ENCODE measurements at places on chromosomes 3 and 15.
A peak's percentile ranks its signal among the peaks of the same experiment; 100 is the strongest.

GRCh38 chr15:27358751-27359434 lies 387.9 kb downstream of the GABRG3 start:
- no peak for DNase-seq

GRCh38 chr3:43879166-43879565 lies 188.4 kb downstream of the ABHD5 start:
- DNase-seq = no peak

DNA sequence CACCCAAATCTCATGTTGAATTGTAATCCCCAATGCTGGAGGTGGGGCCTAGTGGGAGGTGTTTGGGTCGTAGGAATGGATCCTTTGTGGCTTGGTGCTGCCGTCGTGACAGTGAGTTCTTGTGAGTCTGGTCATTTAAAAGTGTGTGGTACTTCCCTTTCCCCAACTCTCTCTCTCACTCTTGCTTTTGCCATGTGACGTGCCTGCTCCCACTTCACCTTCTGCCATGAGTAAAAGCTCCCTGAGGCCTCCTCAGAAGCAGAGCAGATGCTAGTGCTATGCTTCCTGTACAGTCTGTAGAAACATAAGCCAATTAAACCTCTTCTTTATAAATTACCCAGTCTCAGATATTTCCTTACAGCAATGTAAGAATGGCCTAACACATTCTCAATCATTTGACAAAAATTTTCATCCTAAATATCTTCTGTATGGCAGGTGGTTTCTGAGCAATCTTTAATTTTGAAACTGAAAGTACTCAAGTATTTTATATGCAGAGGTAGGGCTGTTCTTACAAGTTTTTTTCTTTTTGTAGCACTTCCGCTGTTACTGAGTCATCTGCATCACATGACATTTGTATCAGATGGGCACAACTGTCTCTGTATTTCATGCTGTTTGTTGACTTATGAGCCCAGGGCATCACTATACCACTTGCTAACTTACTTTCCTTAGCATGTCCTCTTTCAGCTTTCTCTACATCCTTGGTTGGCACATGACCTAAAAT lies 8.8 kb downstream of the RPL39L start:
- no peak for DNase-seq

DNA sequence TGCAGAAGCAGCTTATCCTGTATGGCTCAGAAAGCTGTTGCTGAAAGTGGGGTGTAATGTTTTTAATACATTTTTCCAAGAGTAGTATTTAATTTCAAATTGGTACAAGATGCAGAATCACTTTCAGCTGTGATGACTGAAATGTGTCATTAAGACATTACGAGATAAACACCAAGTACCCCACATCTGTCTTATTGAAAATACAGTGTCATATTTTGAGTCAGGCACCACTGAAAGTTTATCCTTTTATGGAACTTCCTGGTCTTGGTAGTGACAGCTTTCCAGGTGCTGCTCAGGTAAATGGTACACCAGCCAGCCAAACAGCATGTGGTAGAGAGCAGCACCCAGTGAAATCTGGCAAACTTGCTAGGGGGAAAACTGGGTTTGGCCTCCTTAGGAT lies 16.9 kb downstream of the ASTE1 start:
- DNase-seq = no peak

DNA sequence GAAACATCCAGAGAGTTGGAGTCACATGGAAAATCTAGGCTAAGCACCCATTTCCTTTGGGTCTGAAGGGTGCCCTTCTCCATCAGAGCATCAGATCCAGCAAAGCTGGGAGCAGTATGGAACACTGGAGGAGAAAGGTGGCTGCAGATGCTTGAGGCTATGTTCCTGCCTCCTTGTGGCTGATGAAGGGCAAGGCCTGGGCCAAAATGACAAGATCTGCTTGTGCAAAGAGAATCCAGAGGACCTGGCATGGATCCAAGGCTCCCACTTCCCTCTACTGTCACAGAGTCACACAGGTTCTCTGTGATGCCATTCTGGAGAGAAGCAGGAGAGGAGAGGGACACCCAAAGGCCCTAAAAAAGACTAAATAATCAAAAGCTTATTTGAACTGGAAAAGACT lies 9.2 kb upstream of the ATP8B4 start:
- peak; percentile 66 for DNase-seq

GRCh38 chr3:23129817-23130216 lies 73.3 kb upstream of the UBE2E2 start:
- no peak for DNase-seq

DNA sequence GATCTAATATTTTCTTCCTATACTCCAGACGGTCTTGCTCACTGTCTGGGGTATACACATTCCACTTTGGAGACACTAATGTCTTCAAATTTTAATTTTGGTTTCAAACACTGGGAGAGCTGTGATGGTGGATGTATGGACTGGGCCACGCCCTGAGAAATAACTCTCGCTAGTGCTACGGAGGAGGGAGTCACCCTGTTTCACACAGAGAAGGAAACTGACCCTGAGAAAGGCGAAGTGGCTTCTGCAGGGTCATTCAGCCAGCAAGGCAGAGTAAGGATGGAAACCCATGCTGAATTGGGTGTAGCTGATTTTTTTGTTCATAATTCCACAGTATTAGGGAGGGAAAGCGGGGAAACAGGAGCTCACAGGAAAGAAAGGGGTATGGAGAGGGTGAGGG lies 8.6 kb upstream of the SKIC8 start:
- no peak for DNase-seq

DNA sequence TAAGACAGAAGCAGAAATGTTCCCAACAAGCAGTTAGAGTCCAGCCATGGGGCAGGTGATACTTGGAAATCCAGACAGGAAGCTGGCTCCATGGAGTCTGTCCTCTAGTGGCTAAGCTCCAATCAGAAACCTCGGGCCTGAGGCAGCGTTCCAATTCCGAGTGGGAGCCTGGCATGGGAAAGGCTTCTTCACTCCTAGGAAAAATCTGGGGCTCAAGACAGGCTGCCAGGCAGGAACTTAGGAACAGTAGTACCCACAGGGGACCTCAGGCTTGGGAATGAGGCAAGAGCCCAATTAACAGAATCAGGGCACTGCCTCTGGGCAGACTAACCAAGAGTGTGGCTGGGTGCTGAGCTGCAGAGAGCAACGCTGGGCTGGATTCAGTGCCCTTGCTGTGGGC lies 6.2 kb upstream of the ATP13A4 start:
- no peak for DNase-seq

DNA sequence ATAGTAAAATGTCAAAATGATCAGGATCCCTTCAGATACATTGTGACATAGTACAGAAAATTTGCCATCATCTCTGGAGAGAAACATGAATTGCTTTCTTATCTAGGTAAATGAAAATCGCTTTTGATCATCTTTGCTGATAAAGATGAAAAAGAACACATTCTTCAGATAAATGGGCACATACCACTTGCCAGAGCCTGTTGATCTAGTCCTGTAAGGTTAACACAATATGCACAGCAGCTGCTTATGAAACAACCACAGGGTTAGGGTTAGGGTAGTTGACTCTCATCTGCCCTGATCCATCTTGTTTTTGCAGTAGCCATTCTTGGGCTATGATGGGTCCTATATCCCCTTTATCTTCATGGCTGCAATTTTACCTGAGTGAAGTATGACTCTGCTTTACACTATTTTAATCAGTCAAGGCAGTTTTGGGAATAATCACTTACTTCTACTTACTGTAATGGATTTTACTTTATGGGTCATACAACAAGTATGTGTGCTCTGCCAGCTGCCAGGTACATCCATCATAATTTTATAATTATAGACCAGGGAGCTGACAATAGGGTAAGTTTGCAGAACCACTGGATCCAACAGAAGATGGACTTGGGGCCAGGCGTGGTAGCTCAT lies 12.6 kb upstream of the SPINK8 start:
- no peak for DNase-seq

DNA sequence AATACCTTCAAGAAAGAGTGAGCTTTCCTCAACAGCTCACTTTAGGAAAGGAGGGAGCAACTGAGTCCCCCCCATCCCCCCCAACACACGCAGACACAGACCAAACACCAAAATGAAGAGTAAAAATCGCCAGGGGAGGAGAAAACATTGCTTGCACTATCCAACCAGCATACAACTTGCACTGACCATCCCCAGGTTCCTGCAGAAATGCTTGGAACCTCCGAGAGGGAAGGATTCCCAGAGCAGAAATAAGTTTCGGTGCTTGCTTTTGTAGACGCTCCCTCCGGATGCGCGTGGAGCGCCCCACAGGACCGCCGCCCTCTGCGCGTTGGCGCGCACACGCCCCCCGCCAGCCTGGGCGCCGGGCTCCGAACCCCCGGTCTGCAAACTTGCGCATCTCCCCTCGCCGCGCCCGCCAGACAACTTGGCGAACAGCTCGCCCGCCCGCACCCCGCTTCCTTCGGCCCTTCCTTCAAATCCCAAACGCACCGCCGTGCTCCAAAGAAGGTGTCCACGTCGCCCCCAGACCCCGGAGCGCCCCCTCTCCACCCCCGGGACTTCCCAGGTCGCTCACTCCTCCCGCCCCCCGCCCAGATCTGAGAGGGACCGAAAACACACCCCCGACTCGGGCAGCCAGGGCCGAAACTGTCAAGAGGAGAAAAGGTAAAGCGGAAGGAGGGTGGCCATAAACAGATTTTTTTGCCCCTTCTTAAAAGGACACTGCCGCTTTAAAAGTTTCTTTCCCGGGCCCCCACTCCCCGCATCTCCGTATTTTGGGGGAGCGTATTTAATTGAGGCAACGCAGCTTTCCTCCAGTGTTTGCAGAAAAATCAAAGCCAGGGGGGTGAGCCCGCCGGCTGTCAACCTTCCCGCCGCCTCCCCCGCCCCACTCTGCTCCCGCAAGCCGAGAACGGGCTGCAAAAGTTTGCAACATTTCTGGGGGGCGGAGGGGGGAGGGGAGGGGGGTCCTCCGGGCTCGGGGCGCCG lies 859 bp downstream of the RORA start:
- DNase-seq = no peak

DNA sequence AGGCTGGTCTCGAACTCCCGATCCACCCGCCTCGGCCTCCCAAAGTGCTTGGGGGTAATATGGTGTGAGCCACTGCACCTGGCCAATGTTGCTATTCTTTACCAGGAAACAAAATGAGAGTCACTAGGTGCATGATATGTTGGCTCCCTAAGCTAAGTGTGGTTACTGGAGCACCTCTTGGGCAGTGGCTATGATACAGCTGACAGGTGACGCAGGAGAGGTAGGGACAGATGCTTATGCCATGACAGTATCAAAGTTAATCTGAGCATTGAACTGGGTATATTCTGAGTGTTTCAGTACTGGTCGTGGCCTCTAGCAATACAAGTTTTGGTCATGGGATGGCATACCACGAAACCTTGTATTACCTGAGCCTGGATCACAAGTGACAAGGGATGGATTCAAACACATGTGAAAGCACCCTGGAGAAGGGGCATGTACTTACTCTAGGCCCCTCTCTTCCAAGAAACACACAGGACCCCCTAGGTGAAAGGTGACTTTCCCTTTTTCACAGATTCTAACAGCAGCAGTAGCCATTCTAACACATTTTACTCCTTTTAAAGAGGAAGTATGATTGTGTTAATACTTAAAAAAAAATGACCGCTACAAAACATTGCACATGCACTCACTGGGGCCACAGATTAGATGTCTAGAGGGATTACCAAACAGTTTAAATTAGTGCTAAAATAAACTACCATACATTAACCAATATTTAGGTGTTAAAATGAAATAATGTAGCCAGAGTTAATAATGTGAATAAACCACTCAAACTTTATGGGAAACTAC lies 467.3 kb downstream of the SHQ1 start:
- no peak for DNase-seq

GRCh38 chr3:178048768-178049167 lies 487.5 kb upstream of the KCNMB2 start:
- DNase-seq = no peak

- DNase-seq = peak; percentile 80
These were observed 284.9 kb upstream of the TBC1D5 start for GRCh38 chr3:18027161-18027939.

- DNase-seq = no peak
These were observed 1076.1 kb upstream of the CADM2 start for GRCh38 chr3:83882701-83883100.

GRCh38 chr3:51581524-51581923 lies 43.0 kb downstream of the RAD54L2 start:
- no peak for DNase-seq

DNA sequence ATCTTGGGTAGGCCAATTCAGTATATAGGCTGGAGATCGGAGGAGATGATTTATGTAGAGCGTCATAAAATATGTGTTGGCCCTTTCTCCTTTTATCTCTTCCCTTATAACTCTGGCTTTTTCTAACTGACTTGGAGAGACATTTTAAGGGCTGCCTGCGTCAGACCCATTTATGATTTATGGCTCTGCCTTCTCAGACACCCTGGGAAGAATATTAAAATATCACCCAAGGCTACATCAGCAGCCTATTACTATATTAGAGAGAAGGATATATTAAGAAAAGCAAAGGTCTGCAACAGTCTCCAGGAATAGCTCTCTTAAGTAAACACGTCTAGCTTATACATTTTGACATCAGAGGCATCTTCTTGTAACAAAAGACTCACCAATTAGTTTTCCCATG lies 179.4 kb downstream of the SV2B start:
- DNase-seq = no peak

GRCh38 chr15:92711457-92711831 lies 55.9 kb upstream of the FAM174B start:
- DNase-seq = no peak

- DNase-seq = no peak
These were observed 28.4 kb upstream of the ST3GAL6 start for GRCh38 chr3:98734735-98735134.

DNA sequence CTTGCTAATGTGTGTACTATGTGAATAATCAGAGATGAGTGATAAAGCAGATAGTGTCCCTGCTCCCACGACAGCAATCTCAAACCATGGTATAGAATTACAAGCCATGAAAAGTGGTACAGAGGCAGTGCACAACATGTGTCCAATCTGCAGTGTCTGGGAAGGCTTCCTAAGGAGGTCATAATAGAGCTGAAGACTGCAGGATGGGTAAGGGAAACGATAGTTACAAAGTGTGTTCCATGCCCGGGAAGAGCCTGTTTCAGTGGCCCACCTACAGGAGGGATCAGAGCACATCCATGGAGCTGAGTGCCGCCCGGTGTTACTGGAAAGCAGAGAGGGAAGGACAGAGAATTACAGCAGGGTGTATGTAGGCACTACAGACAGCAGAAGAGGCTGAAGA lies 48.9 kb downstream of the PAK2 start:
- no peak for DNase-seq

GRCh38 chr3:145370870-145371269 lies 790.1 kb downstream of the PLOD2 start:
- DNase-seq = no peak

DNA sequence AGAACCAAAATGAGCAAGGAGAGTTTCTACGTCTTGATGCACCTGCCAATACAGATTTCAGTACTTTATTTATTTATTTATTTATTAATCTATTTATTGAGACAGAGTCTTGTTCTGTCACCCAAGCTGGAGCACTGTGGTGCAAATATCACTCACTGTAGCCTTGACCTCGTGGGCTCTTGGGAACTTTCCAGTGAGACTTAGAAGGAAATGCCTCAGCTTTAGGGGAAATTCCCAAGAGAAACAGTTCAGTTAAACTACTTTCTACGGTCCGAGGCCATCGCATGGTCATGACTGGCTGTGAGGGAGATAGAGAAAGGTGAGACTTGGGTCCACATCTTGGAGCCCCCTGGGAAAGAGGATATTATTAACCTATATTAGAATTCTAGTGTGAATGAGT lies 47.0 kb upstream of the HERC1 start:
- no peak for DNase-seq

- no peak for DNase-seq
These were observed 246.0 kb upstream of the CBLB start for GRCh38 chr3:106114848-106115247.

- DNase-seq = no peak
These were observed 31.4 kb upstream of the GK5 start for GRCh38 chr3:142256712-142257333.

- no peak for DNase-seq
These were observed 52.1 kb downstream of the TGFBR2 start for GRCh38 chr3:30658328-30659052.

- no peak for DNase-seq
These were observed 16.0 kb upstream of the PSMD6 start for GRCh38 chr3:64039332-64039731.
